ENCODE measurements at places on chromosomes 2 and 18.

DNA sequence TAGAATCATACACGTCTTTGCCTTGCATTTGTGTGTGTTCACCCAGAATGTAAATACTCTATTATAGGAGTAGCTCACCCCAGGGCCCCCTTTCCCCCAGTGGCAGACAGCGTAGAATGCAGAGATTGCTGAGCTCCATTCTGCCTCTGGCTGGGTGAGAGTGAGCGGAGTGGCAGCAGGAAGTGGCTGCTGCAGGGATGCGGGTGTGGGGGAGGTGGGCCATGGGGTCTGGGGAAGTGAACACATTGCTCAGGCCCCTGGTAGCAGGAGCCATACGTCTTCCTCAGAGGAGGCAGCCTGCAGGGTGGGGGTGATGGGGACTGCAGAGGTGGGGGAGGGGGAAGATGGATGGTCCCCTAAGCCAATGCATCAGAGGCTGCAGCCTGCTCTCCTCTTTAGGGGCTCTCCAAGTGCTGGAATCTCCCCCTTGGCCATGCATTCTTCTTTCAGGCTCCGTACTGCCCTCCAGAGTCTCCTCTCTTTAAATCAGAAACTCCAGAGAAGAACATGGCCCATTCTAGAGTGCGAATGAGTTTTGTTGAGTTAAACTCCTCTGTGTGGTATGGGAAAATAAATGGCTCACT lies 72.2 kb downstream of the CELF4 start:
- DNase-seq, result no peak

- DNase-seq, result no peak
These were observed 66.9 kb upstream of the ITM2C start for GRCh38 chr2:230797515-230798495.

DNA sequence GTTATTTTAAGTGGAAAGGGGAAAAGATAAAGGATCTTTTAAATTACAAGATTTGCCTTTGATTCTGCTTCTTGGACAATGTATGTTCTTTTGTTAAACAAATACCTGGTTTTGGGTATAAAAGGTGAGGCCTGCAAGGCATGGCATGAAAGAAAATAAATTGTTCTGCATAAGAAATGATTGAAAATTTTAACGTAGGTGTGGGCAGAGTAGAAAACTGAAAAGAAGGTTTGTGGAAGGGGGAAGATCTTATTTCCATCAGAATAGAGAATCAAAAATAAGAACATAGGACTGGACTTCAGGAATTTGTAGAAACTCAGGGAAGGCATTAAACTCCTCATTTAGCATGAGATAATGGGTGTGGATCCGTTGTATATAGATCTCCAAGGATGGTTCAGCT lies 153.1 kb downstream of the SETBP1 start:
- no peak for DNase-seq

DNA sequence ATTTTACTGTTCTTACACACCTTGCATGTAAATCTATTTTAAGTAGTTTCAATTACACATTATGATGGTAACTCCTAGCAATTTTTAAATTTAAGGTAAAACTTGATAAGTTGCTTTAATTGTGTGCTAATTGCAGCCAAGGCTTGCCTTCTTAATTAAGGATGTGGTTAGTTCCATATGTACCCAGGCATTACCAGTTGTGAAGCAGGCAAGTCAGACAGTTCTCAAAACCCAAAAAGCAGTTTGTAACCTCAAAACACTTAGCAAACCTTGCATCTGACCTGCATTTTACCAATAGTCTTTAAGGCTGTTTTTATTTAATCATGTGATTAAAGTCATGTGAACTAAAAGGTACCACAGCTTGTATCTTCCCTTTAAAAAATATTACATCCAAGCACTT lies 1159.4 kb downstream of the DSC3 start:
- DNase-seq, result no peak

DNA sequence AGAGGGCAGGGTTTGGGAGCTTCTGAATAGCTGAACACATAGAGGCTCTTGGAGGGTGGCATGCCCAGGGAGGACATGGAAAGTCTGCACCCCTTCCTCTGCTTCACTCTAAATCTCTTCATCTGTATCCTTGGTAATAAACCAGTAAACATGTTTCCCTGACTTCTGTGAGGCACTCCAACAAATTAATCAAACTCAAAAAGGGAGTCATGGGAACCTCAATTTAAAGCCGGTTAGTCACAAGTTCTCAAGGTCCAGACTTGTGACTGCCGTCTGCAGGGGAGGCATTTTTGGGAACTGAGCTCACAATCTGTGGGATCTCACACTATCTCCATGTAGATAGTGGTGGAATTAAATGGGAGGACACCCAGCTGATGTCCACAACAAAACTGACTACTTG lies 33.1 kb upstream of the STON1 start:
- DNase-seq, result no peak

DNA sequence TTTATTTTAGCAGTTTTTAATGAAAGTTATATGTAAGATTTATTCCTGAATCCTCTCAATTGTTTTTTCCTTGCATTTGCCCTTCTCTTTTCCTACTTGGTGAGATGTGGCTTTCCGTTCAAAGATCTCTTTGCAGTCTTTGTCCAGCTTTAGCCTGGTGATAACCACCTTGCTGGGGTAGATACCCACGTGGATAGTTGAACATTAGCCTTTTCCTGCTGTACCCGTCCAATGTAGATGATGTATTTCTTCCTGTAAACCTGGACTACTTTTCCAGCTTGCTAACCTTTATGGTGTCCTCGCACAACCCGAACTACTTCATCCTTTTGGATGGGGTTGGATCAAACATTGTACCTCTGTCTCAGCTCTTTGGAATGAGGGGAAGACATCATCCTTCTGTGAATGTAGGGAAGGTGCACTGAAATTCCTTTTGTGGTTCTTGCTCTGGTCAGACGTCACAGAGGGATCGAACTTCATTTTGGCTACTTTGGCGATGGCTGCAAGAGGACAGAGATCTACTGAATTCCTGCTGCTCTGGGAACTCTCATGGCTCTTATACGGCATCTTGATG lies 293.2 kb upstream of the EPAS1 start:
- no peak for DNase-seq

DNA sequence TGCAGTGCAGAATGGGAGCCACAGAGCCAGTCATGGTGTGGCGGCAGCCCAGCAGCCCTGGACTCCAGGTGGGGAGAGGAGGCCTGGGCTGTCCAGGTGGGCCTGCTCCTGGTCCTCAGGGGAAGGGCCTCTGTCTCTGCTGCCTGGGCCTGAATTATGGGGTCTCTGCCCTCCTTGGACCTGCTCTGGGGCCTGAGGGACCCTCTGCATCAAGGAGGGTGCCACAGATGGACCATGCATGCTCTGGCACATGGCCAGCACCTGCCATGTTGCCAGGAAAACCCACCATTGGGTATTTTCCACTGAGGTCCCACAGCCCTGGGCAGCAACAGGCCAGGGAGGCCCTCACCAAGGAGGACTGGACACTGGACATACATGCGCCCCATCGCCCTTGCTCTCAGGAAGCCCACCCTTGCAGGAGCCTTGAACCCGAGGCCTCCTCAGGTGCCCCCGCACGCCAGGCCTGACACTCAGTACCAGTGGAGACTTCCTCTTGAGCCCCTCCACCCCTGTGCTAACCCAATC lies 107.1 kb downstream of the NDUFA10 start:
- DNase-seq, result no peak

- no peak for DNase-seq
These were observed 248.4 kb downstream of the ZNF521 start for GRCh38 chr18:25103468-25104155.

- DNase-seq, result no peak
These were observed 163.3 kb downstream of the SMAD7 start for GRCh38 chr18:48787203-48788151.

- DNase-seq, result no peak
These were observed 255.3 kb downstream of the NR4A2 start for GRCh38 chr2:156077041-156077742.

- no peak for DNase-seq
These were observed 135.8 kb upstream of the APCDD1 start for GRCh38 chr18:10318691-10318970.

- no peak for DNase-seq
These were observed 159.5 kb downstream of the ACKR3 start for GRCh38 chr2:236728916-236729670.

DNA sequence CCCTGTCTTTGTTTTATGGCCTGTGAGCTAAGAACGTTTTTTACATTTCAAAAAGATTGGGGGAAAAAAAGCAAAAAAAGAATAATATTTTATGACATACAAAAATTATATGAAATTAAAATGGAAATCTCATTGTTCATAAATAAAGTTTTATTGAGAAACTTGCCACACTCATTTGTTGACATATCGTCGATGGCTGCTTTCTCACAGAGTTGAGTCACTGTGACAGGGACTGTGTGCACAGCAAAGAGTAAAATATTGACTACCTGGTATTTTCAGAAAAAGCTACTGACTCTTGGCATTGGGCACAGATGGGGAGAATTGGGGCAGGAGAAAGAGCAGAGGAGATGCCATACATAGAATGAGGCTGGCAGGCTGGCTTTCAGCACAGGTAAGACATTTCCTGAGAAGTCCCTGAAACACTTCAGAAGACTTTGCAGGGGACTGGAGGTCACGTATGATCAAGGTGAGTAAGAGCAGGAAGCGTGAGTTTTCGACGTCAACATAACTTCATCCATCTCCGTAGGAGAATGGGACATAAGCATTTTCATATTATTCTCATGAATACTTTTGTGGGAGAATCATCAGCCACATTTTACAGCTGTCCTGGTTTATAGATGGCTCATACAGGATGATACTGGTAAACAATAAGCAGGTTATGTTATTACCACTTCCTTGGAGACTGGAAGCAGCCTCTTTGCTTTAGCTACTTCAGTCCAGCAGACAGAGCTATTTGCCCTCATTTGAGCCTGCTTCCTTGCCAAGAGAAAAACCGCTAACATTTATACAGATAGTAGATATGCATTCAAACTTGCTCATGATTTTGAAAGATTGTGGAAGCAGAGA lies 32.5 kb upstream of the PUM2 start:
- DNase-seq, result no peak

DNA sequence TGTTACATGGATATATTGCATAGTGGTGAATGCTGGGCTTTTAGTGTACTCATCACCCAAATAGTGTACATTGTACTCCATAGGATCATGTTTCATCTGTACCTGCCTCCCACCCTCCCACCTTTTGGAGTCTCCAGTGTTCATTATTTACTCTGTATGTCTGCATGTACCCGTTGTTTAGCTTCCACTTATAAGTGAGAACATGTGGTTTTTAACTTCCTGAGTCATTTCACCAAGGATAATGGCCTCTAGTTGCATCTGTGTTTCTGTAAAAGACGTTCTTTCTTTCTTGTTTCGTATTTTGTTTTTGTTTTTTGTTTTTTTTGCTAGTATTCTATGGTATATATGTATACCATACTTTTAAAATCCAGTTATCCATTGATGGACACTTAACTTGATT lies 107.5 kb downstream of the MSTN start:
- DNase-seq, result no peak

- DNase-seq, result no peak
These were observed 25.7 kb downstream of the DHX57 start for GRCh38 chr2:38850045-38850444.

GRCh38 chr18:46337271-46337670 lies 233.1 kb downstream of the HAUS1 start:
- no peak for DNase-seq

GRCh38 chr18:49562481-49563129 lies 748 bp downstream of the LIPG start:
- no peak for DNase-seq

GRCh38 chr2:183597841-183598240 lies 473.6 kb downstream of the NUP35 start:
- DNase-seq, result no peak

DNA sequence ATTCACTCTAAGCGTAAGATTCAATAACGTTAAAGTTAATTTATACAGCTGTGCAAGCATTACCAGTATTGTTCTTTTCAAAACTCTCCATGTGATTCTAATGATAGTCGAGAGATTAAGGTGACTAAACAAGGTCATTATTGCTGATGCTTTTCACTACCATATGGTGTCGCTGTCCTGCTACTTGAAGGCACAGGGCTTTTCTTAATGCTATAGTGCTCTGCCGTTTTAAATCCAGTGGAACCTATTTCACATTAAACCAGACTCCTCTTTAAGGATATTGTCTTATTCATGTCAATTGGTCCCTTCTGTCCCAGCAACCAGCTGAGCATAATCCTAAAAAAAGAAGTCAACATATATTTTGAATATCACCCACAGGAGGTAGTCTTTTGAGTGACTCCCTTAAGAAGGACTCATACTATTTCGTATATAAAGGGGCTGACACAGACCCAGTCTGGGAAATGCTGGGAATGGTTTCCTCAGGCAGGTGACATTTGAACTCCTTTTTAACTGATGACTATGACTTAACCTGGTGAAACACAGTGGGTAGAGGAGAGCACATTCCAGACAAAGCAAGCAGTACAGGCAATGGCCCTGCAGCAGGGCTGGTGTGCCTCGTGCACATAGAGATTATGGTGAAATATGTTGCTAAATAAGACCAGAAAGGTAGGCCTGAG lies 53.9 kb upstream of the CYTIP start:
- peak; percentile 45 for DNase-seq

DNA sequence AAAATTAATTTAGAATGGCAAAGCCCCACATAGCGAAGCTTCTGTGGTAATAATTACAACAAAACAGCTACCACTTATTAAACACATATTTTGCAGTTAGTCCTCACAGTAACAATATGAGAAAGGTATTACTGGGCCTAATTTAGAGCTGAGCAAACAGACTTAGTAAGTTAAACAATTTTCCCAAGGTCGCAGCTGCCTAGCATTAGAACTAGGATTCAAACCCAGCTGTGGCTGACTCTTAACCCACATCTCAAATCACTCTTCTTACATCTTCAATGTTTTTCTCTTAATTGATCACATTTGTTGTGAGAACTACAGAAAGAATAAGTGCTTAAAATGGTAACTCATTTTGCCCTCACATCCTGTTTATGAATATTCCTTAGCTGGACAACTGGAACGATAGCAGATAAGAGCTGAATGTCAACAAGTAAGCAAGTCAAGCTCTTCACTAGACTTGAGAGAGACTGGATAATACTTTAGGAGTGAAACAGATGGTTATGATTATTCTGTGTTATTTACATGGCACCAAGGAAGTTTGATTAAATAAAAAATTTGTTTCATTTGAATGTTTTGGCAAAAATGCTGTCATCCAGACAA lies 59.4 kb upstream of the TMEM17 start:
- DNase-seq, result no peak

DNA sequence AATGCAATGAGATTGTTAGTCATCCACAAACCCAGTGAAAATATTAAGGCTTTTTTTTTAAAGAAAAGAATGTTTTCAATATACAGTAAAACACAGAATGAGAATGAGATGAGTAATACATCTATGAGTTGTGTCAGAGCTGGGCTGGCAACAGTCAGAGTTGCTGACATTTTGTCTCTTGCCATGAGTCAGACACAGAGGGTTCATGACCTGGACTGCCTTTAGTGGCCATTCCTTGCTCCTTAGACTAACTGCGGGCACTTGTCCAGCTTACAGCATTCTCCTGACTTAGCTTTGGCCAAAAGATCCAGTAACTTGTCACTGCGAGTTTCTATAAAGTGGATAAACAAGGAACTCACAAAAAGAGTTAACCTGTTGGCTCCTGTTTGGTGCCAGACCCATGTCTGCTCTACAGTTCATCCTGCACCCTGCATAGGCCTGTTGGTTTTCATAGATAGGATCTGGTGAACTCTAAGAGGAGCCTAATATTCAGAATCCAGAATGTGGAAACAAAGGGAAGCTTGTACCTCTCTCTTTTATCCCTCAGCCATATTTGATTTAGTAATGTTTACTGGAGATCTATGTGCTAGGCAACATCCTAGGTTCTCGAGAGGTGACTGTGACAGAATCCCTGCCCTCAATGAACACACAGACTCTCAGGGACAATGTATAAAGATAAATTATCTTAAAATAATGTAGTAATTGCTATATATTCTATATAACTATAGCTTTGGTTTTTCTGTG lies 391.5 kb upstream of the VWC2L start:
- DNase-seq, result peak; percentile 53
